ENCODE measurements at places on chromosomes 11 and 22.

GRCh38 chr11:94511932-94512781 is at the start of gene C11orf97:
Gene C11orf97 (plus strand): TSS chr11:94512461. CDS start chr11:94512529, 68 bp downstream.
- peak; percentile 52 for DNase-seq

DNA sequence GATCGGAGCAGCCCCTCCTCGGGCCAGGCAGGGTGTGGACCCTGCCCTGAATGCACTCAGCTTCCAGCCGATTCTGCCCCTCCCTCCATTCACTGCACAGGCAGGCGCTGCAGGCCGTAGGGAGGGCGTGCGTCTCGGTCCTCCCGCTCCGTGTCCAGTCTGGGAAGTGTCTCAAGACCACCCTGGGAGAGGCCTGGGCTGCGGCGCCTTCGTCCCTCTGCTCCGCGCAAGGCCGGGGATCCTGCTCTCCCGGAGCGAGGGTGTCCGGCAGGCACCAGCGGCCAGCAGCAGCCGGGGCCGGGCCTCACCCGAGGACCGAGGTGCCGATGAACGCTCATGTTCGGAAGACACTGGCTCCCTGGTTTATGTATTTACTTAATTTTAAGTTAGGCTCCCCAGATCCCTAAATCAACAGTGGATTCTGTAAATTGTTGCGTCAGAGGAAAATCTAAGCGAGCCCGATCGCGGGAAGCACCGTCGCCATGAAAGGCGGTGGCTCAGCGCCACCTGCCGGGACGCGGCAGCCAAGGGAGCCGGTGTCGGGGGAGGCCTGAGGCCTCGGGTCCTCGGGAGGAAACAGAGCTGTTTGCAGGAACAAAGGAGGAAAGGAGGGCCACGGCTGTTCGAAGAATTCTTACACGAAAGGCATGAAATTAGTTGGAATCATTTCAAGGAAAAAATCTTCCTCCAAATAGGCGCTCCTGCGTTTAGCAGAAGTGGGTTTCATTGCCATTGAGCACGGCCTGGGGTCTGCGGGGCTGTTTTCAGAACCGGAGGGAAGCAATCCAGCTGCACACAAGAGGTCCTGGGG is 195.3 kb downstream of the BRD1 start:
- no peak for DNase-seq

- no peak for DNase-seq
These were observed 30.8 kb downstream of the IGLL5 start for GRCh38 chr22:22918297-22918965.

GRCh38 chr11:92070026-92070889 is 154.4 kb upstream of the FAT3 start:
- DNase-seq, result no peak

- DNase-seq, result no peak
These were observed 2.8 kb downstream of the NRXN2 start for GRCh38 chr11:64720167-64720566.

DNA sequence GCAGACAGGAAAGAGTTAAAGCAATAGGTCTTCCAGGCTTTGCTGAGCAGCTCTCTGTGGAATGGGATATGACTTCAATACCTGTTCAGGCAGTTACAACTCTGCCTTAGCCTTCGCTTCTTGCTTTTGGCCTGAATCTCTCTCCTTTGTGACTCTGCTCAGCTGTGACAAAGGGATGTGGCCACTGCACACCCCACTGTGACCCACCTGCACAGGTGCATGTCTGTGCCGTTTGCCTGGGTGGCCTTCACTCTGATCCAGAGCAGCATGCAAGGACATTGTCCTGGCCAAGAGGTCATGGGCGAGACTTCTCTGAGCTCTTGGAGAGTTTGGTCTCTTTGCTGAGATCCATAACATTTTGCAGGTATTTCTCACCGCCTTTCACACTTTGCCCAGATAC is 891.3 kb downstream of the BRD1 start:
- DNase-seq, result no peak

GRCh38 chr11:34380696-34381095 is 22.9 kb upstream of the ABTB2 start:
- no peak for DNase-seq

DNA sequence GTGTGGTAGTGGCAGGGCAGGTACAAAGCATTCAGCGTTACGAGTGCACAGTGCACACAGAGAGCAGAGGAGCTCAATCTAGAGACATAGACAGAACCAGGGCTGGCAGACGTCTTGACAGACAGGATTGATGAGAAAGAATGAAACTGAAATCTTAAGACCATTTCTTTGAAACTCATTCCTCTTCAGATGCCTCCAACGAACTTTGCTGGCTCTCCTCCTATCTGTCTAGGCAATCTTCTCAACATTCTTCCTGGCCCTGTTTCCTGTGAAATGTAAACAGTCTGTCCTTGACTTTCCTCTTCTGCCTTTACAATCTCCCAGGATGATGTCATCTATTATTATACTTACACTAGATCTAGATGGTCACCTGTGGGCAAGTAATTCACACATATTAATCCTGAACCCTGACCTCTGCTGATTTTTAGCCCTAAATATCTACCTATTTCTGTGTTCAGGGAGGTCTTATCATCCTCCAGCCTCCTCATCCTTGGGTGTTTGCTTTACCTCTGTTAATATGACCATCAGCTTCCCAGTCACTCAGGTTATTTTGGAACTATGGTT is 119.5 kb downstream of the ENTHD1 start:
- peak; percentile 91 for DNase-seq

Measured in T-helper 1 cell (primary cell).